ENCODE measurements at places on chromosomes 7 and 10.

DNA sequence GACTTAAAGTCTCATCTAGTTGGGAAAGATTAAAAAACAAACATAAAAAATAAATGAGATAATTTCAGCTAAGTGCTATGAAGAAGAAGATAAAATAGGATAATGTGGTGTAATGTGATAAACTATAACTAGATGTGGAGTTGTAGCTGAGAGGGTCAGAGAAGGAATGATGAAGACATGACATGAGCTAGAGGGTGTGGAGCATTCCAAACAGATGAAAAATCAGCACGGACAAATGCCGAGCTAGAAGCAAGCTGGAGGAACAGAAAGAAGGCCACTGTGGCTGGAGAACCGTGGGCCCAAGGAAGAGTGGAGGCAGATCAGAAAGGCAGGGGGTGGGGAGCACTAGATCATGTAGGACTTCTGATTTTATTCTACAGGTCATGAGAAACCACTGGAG, 70.6 kb downstream of the CDK6 start:
- DNase-seq: peak; percentile 68

GRCh38 chr7:47739301-47739875, 157.5 kb upstream of the TNS3 start:
- DNase-seq: no peak

- DNase-seq: peak; percentile 84
Measured at GRCh38 chr10:108911814-108912541, 1011.3 kb downstream of the XPNPEP1 start.

DNA sequence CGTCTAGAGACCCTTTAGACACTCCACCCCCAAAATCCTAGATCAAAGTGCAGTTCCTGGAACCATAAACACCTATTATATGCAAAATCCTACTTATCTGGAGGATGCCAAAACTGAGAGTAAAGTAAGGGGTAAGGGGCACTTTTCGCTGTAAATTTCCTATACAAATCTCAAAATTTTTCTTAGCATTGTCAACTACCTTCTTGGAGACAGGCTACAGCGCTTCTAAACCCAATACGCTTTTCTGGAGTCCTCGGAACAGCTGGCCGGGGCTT, 10.4 kb downstream of the TWIST1 start:
- no peak for DNase-seq

DNA sequence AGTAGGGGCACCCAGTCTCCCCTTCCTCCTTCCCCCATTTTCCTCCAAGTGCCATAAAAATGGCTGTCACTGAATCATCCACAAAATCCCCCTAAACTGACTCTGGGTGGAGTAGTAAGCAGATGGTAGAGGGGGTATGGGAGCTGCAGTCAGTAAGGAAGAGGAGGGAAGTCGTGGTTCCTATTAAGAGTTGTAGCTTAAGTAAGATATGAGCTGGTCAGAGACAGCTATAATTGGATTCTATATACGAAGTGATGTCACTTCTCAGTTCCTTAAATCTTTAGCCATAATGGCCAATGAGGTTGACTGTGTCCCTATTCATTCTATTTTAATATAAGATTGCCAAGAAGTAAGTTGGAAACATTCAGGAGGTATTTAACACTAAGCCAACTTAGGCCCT, 131.7 kb downstream of the SLC16A9 start:
- DNase-seq: no peak

DNA sequence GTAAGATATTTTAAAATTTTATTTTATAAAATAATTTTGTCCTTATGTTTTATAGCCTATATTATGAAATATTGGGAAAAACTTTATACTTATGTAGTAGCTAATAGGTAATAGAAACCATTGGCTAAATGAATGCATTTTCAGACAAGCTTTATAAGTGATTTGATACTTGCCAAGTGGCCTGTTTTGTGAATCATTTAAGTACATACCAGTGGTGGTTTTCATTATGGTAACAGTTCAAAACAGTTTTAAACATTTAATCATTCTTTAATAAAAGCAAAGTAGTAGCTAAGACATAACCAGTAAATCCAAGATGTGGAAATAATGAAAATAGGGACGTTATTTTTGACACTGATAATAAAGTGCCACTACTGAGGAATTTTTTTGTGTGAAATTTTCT, 182.2 kb downstream of the PHF14 start:
- peak; percentile 6 for DNase-seq

GRCh38 chr10:83555264-83555663, 584.0 kb upstream of the GHITM start:
- no peak for DNase-seq

DNA sequence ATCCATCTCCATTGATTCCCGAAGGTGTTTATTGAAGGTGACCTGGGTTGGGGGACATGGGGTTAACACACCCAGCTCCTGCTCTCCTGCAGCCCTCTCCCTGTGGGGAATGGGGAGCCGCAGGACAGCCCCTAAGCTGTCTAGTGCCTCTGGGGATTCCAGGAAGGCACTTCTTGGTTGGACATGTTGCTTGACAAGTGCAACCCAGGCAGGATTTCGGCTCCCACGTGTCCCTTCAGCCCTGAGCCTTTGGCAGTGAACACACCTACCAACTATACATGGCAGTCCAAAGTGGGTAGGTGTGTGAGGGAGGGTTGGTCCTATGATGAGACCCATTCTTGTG, 43.9 kb downstream of the DOCK1 start:
- no peak for DNase-seq

DNA sequence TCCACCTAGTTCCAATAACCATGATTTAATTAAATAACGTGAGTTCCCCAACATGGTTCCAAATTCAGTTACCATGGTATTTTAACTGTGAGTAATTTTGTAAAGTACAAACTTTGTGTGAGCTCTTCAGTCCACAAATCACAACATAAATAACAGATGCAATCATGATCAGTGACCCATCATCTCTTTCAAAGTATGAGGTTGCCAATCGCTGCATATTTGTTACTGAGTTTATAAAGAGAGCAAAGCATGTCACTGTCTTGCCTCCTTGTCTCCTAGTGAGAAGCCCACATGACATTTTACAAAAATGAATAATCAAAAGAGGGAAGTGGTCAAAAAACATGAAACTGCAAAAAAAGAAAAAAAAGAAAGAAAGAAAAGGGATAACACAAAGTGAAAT, 69.1 kb upstream of the PDSS1 start:
- no peak for DNase-seq

DNA sequence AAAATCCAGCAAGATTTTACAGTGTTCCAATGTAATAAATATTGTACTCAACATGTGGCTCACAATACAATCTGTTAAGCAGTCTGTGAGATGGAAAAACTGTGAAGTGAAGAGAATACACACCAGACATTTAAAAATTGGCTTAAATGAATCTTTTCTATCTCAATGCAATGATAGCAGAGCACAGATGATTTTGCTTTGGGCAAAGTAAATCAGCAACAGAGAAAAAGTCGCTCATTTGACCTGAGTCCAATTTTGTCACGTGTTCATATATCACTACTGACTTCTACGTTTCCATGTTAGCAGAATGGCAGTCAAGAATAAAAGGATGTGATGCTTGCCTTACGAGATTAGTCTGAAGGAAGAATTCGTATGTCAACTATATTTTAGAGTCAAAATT, 506.7 kb downstream of the POM121L12 start:
- DNase-seq: no peak

DNA sequence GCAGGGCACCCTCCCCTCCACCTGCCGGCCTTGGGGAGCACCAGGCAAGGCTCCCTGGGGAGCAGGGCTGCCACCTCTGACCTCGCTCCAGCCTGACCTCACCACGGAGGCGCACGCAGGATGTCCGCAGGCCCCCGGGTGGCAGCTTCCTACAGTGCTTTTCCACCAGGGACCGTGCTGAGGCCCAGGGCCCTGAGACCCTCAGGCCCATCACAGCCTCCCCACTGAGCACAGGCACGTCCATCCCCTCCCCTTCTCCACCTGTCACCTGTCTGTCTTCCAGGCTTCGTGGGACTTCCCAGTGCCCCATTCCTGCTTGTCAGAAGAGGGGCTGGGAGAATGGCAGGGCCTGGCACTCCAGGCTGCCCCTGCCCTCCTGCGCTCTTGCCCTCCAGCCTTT, 90.1 kb downstream of the LHPP start:
- DNase-seq: no peak

DNA sequence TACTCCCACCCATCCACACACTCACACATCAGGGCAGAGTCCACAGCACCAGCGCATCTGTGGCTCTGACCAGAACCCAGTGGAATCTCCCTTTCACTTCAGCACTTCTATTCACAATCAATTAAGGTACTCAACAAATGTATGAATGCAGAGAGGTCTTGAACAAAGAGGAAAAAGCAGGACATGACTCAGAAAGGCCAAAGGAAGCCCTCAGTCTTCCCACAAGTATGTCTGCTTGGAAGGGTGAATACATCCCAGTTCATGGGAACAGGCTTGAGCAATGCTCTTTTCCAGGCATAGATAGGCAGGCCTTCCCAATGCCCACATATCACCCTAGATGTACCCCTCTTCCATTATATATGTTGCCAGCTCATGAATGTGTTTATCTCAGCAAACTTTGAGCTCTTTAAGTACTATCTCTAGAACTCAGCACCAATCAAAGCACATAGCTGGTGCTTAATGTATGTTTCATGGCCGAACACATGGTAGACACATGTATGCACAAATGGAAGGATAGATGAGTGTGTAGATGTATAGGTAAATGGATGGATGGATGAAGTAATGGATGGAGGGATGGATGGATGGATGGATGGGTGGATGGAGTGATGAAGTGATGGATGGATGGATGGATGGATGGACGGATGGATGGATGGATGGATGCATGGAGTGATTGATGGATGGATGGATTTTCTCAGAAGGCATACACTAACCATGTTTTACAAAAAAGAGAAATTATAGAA, 507.6 kb downstream of the GRID1 start:
- no peak for DNase-seq

GRCh38 chr7:36571190-36571560, 153.1 kb downstream of the AOAH start:
- DNase-seq: no peak

DNA sequence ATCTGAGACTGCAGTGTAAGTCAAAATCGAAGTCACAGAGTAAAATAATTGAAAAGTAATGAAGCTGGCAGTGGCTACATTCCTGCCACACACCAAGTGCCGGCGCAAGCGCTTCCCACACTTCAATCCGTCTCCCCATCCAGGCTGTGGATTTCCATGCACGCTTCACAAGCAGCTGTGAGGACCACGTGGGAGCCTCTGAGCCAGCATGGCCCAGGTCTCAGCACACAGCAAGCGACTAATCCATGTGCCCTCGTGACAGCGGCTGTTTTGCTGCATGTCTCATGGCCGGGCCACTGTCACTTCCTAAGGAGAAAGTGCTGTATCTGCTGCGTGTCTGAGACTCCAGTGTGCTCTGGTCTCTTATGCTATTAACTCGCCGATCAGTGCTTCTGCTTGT, 566.9 kb downstream of the DNAJB6 start:
- no peak for DNase-seq

- no peak for DNase-seq
Measured at GRCh38 chr7:150947241-150947745, 30.8 kb downstream of the KCNH2 start.

DNA sequence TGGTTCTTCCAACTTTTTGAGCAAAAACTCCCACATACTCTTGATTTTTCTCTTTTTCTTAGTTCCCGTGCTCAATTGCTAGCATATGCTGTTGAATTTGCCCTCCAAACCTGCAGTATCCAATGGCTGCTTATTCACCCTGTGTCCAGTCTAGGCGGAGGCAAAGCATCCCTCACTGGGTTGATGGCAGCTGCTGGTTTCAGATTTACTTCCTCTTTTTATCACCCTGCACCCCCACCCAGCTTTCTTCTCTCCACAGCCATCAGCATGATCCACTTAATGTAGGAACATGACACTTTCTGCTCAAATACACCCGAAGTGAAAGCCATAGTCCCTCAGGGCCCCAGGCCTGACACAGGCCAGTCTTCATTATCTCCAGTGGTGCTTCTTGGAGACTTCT, 87.6 kb upstream of the ADARB2 start:
- no peak for DNase-seq

DNA sequence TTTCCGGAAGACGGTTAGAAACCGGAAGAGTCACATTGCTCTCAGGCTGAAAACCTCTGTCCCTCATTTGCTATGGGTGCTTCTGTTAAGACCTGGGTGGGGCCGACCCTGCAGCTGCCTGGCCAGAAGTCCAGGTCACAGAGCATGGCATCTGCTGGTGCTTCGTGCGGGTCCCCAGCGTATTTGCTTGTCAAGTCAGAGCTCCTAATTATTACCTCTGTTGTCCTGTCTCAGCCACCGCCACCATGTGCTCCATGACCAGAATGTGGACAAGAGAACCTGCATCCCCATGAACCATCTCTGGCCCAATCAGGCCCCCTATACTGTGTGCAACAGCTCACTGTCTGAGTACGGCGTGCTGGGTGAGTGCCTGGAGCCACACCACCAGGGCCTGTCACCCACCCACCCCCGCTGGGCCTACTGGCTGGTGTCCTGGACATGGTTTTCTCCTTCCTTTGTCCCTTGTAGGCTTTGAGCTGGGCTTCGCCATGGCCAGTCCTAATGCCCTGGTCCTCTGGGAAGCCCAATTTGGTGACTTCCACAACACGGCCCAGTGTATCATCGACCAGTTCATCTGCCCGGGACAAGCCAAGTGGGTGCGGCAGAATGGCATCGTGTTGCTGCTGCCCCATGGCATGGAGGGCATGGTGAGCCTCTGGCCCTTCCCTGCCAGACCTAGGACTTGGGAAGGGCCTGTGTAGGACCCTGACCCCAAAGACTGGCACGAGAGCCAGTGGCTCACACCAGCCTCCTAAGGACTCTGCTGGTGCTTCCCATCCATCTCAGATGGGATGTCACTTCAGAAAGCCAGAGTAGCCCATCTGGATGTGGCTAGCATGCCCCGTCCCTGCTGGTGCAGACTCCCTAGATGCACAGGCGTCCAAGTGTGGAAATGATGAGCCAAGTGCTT, 51.3 kb upstream of the ZMIZ2 start:
- DNase-seq: no peak

DNA sequence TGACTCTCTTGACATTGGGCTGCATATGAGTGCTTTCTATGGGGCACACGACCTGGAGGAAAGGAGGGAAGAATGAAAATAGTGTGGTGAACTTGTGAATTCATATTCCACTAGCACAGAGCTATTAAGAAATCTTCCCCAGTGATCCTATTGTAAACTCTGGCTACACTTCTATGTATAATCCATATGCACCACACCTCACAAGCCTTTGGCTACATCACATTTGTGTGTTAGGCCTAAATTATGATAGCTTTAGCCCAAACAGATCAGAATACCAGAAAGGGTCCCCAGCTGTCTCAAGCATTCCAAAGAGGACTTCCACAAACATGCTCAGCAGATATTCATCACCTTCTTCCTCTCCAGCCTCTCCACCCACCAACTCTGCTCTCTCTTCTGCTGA, 9.7 kb upstream of the IFIT1B start:
- DNase-seq: no peak

- no peak for DNase-seq
Measured at GRCh38 chr7:5687936-5688630, 93.4 kb downstream of the RNF216 start.

DNA sequence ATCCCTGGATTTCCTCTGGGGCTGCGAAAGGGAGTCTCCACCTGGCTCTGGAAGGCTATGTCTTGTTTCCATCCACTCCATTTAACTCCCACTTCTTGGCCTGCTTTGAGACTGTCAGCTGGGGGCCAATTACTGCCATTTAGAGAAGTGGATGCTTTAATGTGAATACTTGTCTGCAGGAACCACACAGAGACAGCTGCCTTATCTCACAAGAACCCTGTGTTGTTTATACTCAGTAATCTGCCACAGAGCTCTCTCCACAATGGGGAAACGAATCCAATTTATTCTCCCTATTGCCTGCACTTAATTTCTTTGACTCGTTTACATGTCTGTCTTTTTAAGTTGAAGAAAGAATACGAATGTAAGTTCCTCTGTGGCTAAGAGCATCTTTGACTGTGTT, 787.0 kb upstream of the C7orf33 start:
- DNase-seq: no peak
